Activated naive CD4-positive, alpha-beta T cell (primary cell): ENCODE measurements at places on chromosomes 5 and 9.

- DNase-seq, result no peak
These were observed 103.3 kb upstream of the BOD1 start for GRCh38 chr5:173719731-173720082.

DNA sequence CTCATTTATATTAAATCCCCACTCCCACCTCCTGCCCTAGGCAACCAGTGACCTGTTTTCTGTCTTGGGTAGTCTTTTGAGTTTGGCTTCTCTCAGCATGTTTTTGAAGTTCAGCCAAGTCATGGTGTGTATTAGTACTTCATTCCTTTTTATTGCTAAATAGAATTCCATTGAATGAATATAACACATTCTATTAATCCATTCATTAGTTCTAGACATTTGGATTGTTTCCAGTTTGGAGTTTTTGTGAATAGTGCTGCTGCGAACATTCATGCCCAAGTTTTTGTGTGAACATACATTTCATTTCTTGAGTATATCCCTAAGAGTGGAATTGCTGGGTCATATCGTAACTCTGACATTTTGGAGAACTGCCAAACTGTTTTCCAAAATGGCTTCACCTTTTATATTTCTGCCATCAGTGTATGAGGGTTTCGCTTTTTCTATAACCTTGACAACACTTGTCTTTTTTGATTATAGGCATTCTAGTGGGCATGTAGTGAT is 2.7 kb downstream of the ZNF346 start:
- no peak for DNase-seq

DNA sequence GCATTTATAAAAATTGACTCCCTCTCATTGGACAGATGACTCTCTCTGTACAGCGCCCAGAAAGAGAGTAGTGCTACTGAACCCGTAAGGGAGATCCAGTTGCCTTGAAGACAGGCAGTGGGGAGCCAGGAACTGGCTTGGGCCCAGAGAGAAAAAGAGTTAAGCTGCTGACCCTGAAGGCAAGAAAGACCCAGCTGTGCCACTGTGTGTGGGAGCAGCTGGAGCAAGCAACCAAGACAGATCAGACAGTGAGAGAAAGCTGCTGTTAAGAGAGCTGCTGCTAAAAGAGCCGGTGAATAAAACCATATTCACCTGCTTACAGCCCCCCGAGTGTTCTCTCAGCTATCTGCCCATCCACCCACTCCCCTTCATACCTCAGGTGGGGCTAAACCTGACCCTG is 149.7 kb upstream of the ADAMTS16 start:
- no peak for DNase-seq

- no peak for DNase-seq
These were observed 39.5 kb downstream of the SNCAIP start for GRCh38 chr5:122351416-122352157.

- no peak for DNase-seq
These were observed 97.8 kb upstream of the IQGAP2 start for GRCh38 chr5:76305269-76305668.

DNA sequence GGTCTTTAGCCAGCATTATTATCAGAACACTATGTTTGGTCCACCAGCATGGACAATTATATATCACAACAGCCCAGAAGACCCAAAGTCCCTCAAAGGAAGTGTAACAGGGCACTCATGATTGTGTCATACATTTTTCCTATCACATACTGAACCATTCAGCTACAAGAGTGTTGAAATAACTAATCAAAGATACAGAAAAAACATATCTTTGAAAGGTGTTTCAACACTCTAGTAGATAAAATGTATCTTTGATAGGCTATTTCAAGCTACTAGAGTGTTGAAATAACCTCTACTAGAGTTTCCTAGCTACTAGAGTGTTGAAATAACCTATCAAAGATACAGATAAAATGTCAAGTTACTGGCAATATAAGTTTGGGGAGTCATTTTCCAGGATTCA is 545.0 kb downstream of the PRR16 start:
- no peak for DNase-seq

DNA sequence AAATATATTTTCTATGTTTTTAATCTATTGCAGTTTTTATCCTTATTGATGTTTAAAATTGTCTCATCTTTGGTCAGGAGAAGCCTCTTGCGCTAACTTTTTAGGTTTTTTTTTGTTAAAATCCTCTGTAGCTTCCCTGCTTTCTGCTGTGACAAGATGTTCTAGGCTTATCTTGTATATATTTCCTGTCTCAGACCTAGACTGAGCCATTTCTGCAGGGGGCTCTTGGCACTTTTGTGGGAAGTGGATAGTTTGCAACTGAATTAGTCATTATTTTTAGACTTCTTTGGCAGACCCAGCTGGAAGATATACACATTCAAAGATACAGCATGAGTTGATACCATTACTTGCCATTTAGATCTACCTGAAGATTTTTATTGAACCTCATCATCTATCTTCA is 28.8 kb downstream of the TCERG1 start:
- no peak for DNase-seq

GRCh38 chr5:14588145-14588544 is 6.6 kb downstream of the OTULINL start:
- no peak for DNase-seq

DNA sequence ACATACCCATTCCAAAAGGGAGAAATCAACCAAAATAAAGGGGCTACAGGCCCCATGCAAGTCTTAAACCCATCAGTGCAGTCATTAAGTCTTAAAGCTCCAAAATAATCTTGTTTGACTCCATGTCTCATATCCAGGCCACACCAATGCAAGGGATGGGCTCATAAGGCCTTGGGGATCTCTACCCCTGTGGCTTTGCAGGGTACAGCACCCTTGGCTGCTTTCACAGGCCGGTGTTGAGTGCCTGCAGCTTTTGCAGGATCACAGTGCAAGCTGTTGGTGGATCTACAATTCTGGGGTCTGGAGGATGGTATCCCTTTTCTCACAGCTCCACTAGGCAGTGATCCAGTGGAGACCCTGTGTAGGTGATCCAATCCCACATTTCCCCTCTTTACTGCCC is 5.0 kb upstream of the SPINK14 start:
- no peak for DNase-seq

DNA sequence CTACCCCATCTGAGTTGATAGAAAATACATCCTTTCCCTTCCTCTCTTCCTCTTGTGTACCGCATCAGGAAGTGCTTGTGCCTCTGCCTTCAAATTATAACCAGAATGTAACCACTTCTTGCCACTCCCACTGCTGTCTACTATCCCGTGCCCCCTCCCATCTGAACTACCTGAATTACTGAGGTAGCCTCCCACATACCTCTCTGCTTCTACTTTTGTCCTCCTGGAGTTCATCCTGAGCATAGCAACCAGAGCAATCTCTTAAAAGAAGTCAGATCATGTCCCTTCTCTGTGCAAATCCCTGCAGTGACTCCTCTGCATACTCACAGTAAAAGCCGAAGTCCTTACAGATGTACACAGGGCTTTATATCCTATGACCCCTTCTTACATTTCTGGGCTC is 23.0 kb downstream of the SV2C start:
- no peak for DNase-seq

- no peak for DNase-seq
These were observed 22.2 kb upstream of the GLDC start for GRCh38 chr9:6667633-6668280.

- no peak for DNase-seq
These were observed 22.9 kb downstream of the DNAH5 start for GRCh38 chr5:13921578-13921977.

- DNase-seq, result no peak
These were observed 855.5 kb upstream of the NUDT12 start for GRCh38 chr5:104418056-104418455.

DNA sequence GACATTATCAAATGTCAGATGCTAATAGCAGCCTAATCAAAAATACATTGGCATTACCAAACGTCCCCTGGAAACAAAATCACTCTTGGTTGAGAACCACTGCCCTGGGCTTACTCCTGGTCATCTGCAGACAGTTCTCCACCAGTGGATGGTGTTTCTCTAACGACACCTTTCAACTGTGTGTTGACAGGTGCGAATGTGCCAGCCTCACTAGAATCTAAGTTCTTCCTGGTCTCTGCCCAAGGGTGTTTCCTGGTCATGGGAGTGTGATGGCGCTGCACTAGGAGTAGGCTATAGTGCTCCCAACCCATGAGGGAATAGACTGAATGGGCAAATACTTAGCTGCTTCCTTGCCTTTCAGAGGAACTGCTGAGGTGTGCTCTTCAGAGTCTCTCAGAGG is 105.9 kb downstream of the MRPS27 start:
- no peak for DNase-seq

- no peak for DNase-seq
These were observed 154.1 kb upstream of the TUT7 start for GRCh38 chr9:86508208-86508903.

DNA sequence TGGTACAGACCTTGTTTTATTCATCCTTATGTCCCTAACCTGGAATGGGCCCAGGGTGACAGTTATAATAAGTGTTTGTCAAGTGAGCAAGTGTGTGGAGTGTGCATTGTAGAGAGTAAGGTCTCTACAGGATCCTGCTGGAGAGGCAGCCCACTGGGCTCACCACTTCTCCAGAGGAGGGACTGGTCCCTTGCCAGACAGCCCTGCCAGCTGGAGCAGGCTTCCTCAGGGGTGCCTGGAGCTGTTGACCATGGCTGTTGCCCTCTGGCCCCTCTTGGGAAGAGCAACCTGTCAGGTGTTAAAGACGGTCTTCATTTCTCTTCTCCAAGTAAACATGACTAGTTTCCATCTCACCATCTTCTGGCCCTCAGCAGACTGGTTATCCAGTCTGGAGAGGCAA is 20.0 kb downstream of the IRF1 start:
- DNase-seq, result no peak

DNA sequence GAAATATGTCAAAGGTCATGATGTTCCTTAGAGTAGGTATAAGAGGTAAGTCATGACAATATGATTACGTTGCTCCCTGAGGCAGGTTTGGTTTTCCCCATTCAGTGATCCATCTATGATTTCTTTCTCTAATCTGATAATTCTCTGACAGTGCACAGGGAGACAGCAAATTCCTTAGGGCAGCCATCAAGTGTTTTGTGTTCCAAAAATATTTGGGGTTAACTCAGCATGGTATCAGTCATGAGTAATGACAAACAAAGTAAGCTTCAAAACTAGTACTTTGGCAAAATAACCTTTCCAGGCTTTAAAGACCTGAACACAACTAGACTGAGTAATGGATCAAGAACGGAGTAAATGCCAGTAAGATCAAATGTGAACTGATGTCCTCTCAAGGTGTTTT is 55.3 kb upstream of the SPATA31E1 start:
- DNase-seq, result no peak

GRCh38 chr9:126338945-126339344 is 12.3 kb downstream of the MVB12B start:
- no peak for DNase-seq

DNA sequence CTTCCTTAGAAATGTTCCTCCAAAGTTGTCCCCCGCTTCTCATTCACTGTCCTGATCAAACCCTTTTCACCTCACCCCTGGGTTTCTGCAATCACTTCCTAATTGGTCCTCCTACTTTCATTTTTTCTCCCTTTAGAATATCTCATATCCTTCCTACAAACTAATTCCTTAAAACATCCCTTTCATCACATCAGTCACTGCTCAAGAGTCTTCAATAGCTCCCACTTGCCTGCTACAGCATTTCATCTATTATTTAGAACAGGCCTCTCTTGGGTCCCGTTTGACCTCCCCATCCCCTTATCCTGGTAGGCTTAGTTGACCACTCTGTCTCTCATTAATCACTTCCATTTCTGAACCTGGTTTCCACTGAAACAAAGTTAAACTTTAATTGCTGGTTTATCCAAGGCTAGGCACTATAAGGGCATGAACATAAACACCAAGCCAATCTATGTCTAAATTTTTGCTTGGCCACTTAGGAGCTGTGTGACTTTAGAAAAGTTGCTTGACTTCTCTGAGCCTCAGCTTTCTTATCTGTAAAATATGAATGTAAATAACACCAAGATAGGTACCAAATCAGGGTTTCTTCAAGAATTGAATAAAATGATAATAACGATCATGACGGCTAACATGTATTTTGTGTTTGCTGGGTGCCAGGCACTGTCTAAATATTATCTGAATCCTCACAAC is 202.1 kb upstream of the WWC1 start:
- no peak for DNase-seq

GRCh38 chr5:107413754-107414153 is 257.0 kb downstream of the EFNA5 start:
- no peak for DNase-seq

GRCh38 chr9:37528652-37529471 is 43.1 kb downstream of the POLR1E start:
- DNase-seq, result no peak

DNA sequence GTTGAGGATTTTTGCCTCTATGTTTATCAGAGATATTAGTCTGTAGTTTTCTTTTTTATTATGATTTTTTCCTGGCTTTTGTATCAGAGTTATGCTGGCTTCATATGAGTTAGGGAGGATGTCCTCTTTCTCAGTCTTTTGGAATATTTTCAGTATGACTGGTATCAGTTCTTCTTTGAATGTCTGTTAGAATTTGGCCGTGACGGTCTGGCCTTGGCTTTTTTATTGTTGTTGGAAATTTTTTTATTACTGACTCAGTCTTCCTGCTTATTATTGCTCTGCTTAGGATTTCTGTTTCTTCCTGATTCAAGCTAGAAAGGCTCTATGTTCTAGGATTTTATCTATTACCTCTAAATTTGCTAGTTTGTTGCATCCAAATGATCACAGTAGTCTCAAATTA is 421.9 kb downstream of the CDH10 start:
- DNase-seq, result no peak

GRCh38 chr5:94045839-94046782 is 304.7 kb upstream of the POU5F2 start:
- DNase-seq, result no peak

GRCh38 chr9:83934569-83935275 is 13.5 kb upstream of the KIF27 start:
- DNase-seq, result no peak

DNA sequence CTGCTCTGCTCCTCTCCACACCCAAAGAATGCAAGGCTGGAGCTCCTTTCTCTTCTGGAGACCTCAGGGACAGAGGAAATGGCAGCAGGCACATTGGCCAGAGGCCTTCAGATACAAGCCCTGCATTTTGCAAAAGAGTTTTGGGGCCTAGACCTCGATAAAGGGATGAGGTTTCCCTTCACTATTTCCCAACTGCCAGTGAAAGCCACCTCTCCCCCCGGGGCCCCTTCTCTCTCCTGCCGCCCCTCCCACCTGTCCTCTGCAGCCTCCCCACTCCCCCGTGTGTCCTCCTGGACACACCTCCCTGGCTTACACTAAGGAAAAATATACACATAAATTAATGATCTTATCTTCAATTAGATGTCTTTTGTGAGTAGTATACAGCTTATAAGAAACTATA is 21.3 kb upstream of the LMNB1 start:
- no peak for DNase-seq

GRCh38 chr5:101539315-101539714 is 636.2 kb upstream of the ST8SIA4 start:
- no peak for DNase-seq
